Skin of body (tissue), 3 donors: ENCODE measurements at places on chromosomes 5 and 9. TPM values are rescaled to one million over a fixed set of nuclear protein-coding genes. Genes with fewer than 3 reads are reported as not detected.

Gene ADAMTS6
- 7.0 TPM for total RNA-seq

Gene SLC36A3
- not detected for total RNA-seq

Gene AFAP1L1
- total RNA-seq, result 20.8 TPM

Gene HTR4
- total RNA-seq, result not detected

Gene RAI14
- total RNA-seq, result 44.7 TPM

- no peak for DNase-seq
These were observed 384.4 kb upstream of the PDE4D start for GRCh38 chr5:60277941-60278340.

DNA sequence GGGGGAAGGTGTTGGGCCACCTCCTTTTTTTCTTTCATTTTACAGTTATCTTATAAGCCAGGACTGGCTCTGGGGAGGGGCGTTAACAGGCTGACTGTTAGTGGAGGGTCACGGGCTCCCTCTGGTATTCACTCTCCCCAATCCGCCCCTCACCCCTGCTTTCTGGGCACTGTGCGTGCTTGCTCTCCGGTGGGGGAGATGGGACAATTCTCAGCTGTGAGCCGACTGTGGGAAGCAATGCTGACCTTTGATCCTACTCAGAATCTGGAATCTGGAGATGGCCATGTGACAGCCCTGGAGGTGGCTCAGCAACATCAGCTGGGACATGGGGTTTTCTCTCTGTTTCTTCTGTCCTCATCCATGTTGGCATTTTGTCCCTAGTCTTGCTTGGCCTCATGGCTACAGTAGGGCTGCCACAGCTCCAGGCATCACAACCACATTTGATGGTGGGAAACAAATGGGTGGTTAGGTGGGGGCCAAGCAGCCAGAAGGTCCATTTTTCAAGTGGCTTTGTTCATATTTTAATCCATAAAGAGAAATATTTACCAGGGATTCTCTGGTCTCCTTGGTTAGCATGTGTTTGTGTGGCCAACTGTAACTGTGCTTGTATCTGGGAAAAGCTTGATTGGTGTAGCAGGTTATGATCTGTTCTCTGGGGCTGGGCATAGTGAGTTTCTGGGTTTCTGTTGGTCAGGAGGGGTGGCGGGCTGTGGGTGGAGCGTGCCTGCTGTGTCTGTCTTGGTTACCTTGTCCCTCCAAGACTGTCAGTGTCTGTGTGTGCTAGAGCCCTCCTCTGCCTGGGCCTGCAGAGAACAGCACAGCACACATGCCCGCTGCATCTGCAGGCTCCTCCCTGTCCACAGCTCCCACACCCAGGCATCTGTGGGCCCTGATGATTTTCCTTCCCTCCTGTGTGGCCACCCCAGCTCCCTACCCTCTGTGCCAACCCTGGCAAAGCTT lies 12.4 kb downstream of the WNK2 start:
- no peak for DNase-seq

GRCh38 chr5:148825716-148826052 lies 727 bp upstream of the ADRB2 start:
- no peak for DNase-seq

DNA sequence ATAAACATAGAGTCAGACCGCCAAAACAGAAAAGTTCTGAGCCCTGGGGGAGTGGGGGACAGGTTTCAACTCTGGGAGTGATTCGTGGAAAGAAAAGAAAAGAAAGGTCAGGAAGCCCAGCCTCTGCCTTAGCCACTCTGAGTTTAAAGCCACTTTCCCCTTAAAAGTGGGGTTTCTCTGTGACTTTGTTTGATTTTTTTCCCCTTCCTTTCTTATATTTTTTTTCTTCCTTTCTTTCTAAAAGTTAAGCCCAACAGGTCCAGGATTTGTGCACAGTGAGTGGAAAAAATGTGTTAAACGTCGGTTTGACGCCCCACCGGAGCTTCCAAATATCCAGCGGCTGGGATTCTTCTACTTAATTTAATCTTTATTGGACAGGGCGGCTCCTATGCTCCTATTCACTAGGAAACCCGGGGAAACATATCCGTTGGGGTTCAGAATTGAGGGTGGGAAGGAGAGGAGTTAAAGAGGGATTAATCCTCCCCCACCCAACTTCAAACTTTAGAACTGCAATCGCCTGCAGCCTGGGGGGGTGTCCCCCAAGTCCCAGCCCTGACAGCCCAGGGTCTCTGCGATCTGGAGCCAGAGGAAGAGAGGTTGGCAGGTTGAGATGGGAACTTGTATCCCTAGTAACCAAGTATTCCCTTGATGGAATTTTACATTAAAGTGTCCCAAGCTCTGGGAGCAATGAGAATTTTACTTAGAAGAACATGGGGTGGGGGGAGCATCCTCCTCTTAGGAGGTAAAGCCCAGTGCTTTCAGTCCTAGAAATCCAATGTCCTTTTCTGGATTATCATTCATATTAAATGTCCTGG lies 6.3 kb downstream of the NR2F1-AS1 start:
- DNase-seq, result no peak

GRCh38 chr5:109916481-109917153 lies 226.9 kb downstream of the MAN2A1 start:
- no peak for DNase-seq

DNA sequence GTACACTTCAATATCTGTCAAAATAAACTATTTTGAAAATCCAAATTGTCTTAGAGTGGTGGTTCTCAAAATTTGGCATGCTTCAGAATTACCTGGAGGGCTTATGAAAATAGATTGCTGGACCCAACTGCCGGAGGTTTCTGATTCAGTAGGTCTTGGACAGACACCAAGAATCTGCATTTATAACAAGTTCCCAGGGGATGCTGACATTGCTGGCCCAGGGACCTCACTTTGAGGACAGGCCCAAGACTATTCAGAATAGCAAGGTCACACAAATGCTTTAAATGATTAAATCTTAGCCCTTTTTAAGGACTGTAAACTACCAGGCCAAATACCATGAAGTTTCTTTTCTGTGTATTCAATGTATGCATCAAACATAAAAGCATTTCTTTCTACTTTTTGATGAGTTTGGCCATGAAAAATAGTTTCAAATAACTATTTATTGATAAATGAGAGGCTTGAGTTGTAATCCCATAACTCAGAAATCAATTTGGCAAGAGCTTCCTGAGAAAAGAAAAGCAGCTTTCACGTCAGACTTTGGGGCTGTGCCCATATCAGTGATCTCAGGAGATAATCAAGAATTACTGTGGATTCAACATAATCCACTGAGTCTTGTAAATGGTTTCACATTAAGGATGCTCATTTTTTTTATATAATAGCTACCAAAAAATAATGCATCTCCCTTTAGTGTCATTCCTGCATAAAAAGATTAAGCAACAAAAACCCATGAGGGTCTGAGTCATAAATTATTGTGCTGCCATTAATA lies 191.4 kb downstream of the FRMD3 start:
- DNase-seq, result no peak

DNA sequence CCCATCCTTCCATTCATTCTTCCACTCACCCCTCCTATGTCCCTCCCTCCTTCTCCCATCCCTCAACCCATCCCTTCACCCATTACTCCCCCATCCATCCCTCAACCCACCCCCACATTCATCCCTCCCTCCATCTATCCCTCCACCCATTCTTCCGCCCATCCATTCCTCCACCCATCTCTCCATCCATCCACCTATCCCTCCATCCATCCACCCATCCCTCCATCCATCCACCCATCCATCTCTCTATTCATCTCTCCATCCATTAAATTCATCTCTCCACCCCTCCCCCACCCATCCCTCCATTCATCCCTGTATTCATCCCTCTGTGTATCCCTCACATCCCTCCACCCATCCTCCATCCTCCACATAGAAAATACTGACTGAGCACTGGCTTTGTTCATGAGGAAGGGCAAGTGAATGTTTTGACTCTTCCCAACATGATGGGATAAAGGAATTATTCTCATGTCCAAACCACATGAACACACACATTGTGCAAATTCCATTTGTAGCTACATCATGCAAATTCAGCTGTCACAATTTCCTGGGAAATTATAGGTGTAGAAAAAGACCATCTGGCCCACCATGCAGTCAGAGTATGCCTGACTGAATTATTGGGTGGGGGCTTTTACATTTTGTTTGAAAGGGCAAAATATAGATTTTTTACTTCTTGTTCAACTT lies 6.9 kb upstream of the VAV2 start:
- peak; percentile 24 for DNase-seq

DNA sequence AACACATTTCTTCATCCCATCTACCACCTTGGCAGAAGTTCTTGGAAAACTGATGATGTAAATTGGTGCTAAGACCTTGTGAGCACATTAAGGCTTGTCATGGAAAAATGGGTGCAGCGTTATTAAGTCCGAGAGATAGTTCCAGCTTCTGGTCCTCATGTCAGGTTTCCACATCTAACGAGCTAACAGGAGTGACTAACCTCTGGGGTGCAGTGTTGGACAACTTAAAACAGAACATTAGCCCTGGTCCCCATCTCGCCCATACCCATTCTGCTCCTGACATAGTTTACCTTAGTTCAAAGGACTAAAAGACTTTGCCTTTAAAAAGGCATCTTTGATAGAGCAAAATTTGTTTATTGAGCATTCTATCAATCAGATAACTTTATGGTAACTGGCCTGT lies 128.0 kb downstream of the SLC1A3 start:
- DNase-seq, result peak; percentile 16

DNA sequence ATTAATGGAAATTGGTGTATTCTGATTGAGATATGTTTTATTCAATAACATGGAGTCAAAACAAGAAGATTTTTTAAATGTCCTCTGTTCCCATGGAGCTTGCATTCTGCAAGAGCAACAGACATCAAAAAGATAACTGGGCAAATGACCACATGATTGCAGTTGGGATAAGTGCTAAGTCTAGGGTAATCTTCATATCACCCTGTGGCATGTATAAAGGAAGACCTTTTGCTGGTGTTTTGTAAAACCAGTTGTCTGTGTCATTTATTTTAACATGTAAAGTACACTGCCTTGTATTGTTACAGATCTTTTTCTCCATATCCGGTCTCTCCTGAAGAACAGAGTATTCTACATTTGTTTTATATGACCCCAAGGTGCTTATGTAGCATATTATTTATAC lies 44.0 kb downstream of the PTCD2 start:
- no peak for DNase-seq

- DNase-seq, result no peak
These were observed 487.3 kb downstream of the CCDC171 start for GRCh38 chr9:16039988-16040761.

DNA sequence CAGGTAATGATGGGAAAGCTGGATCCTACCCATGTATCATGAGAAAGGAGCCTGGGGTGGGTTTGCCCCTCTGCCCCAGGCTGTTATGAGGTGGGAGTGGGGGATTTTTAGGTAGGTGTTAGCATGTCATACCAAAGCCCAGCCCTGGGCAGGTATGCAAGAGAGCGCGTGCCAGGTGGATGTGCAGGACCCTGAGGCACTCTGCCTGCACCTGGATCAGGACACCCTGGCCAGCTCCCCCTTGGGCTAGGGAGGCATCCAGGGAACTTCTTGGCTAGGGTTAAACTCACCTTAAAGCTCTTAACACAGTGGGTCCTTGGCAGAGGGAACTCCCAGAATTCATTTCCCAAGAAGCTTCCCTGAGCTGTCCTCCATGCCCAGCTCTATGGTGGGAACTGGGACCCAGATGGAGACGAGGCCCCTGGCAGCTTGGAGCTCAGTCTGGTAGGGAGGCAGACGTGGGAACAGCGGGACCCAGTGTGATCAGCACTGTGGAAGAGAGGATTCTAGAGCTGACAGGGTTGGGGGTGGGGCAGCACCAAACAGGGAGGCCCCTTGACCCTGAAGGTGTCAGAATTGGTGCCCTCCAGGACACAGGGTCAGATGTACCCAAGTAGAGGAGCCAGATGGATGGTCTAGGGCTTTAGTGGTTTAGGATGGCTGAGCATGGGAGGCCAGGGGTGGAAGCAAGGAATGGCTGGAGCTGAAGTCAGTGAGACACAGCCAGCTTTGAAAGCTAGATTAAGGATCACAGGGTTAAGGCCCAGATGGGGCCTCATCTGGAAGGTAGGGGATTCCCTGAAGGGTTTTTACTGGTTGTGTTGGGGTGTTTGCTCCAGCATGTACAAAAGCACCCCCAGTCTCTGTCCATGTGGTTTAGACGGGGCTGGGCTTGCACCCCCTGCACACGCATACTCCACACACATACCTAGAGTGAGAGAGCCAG lies 2.2 kb upstream of the PRR7 start:
- DNase-seq, result no peak

- no peak for DNase-seq
These were observed 37.6 kb upstream of the SMAD5 start for GRCh38 chr5:136094913-136095641.

- DNase-seq, result peak; percentile 39
These were observed 25.3 kb upstream of the ENHO start for GRCh38 chr9:34547960-34548611.

DNA sequence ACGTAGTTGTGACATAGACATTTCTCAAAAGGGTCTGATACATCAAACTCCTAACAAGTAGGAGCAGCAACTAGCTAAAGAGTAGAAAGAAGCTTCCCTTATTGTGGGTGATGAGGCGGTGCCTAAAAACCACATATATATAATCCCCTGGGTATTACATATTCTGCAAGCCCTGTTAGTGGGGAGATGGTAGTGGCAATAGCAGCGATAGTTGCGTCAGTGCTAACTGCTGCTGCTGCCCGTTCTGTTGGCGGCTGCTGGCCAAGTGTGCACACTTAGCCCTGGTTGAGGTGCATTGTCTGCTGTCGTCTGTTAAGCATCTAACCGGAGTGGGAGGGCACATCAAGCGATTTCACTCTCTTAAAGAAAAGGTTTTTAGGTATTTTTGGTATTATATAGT lies 35.8 kb downstream of the VLDLR start:
- DNase-seq, result no peak
